ELF-1 (cell line): ENCODE measurements at places on chromosomes 1 and 21.

GRCh38 chr1:97088391-97088790 is 366.8 kb downstream of the PTBP2 start:
- no peak for DNase-seq

GRCh38 chr1:211687462-211688215 is 12.2 kb upstream of the NEK2 start:
- no peak for DNase-seq

GRCh38 chr1:150176593-150176992 is 26.9 kb downstream of the PLEKHO1 start:
- no peak for DNase-seq

- DNase-seq = peak; percentile 62
Measured at GRCh38 chr1:24551960-24552571, 3.8 kb upstream of the NCMAP start.

DNA sequence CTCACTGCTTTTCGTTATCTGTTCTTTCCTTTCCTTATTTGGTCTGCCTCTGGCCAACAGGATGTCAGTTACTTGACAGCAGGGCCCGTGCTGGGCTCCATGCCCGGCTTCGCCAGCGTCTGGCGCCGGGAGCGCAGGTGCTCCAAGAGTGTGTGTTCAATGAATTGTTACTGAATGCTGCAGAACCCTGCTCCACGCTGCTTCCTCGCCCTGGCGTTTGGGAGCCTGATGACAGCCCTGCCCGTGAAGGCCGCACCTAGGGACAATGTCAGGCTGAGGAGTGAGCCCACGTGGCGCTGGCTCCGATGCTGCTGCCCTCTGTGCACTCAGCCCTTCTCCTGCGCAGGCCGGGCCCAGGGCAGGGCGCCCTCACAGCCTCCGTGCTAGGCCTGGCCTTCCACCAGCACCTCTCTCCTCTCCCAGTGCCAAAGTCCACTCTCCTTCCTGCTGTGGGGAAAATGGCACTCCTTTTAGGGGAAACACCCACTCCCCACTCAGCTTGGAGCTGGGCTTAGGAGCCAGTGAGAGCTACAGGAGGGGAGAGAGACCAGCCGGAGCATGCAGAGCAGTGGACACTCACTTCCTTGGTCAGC is 51.4 kb downstream of the ACBD3 start:
- DNase-seq = peak; percentile 29

DNA sequence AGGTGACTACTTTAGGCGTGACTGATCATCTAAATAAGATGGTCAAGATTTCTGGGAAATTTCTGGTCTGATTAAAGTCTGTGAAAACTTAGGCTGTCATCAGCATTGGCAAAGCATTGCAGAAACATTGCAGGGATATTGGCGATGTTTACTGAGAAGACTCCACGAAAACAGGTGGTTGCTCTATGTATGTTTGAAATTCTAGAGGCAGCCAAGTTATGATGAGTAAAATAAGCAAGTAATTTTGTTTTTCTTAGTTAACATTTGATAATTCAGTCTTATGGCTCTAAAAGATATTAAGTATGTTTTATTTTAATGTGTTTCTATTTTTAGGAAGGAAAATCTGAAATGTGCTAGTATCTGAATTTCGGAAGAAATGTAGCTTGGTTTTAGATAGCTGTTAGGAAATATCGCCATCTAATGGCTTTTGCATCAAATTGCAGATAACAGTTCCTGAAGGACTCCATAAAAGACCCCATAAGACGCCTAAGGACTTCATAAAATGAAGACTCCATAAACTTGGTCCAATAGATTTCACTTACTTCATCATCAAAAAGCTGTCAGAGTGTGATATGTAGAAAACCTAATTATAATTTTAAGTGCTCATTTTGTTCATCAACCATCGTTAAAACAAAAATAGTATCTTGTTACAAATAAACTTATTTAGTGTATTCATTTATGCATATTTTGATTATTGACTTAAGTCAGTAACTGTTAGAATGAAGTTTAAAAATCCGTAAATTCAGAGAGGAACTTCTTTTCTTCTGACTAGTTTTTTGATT is 344.6 kb downstream of the RYR2 start:
- no peak for DNase-seq

GRCh38 chr1:32798191-32798590 is 19.0 kb downstream of the YARS1 start:
- DNase-seq = no peak

DNA sequence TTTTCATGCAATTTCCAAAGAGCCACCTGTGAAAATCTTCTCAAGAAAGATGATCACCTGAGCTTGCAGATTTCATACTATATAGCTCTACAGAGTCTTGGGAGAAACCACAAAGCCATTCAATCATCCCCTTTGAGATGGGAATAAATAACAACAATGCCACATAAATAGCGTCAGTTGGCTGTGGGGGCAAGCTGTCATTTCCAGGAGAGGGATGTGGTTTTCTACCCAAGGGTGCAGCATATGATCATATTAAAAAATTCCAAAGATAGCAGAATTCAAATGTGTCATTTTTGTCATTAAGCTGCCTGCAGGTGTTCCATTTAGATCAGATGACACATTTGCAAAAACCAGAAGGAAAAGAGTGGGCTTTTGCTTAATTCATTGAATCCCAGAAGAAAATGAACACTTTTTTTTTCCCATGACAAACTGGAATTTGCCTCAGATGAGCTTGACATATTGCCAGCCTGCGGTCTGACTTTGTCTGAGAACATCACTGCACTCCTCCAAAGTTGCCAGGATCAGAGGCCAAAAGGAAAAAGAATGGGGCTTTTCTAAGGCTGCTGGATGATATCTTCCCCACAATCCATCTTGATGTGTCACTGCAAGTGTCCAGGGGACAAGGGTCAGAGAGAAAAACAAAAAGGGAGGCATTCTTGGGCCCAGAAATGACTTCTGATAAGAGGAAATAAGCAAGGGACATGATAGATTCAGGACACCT is 314.1 kb upstream of the USP25 start:
- DNase-seq = no peak

DNA sequence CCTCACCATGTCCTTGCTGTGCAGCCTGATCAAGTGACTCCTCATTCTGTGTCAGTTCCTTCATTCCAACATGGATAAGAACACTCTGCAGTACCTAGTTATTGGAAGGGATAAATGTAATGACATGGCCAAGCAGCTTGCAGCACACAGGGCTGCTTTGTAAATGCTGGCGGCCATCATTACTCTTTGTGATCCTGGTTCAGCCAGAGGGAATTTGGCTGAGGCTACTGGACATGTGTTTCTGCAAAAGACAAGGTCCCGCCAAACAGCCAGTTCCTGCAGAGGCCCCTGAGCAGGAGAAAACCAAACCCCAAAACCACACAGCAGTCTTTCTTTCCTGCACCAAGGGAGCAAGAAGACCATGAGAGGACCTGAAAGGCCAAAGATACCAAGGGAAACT is 495.8 kb downstream of the AJAP1 start:
- DNase-seq = no peak

- DNase-seq = no peak
Measured at GRCh38 chr1:45442272-45442671, 48.7 kb downstream of the TESK2 start.

DNA sequence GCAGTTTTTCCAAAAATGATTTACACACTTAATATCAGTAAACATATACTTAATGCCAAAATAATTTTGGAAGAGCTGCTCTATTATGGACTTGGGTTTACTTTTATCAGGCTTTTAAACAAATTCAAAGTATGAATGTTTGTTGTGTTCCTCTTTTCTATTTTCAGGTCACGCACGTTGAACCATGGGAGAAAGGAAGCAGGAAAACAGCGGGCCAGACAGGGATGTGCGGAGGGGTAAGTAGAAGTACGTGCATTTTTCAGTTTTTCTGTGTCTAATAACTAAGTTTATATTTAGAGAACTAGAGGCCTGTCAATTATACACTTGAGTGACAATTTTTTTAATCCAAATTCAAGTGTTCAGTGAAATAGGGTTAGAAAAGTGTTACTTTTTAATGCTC is 3.4 kb downstream of the PRPF38B start:
- DNase-seq = no peak

GRCh38 chr1:202568826-202569225 is 141.4 kb downstream of the SYT2 start:
- no peak for DNase-seq

DNA sequence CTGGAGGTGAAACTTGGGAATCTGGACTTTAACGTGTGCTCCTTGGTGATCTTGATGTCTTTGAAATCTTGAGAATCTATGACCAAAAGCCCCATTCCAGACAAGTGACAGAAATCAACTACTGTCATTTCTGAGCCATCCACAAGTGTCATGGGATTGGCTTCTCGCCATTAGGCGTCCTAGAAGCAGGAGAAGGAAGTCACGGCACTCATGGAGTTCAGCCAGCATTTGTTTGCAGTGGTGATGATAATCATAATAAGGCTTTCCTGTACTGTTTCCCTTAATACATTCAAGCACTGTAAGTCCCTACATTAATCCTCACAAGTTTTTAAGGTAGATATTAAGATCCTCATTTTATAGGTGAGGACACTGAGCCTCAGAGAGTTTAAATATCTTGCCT is 11.9 kb downstream of the F5 start:
- DNase-seq = no peak

GRCh38 chr1:6109688-6110087 is 64.0 kb downstream of the KCNAB2 start:
- DNase-seq = peak; percentile 66

- no peak for DNase-seq
Measured at GRCh38 chr21:38818325-38818723, 12.6 kb downstream of the ETS2 start.

DNA sequence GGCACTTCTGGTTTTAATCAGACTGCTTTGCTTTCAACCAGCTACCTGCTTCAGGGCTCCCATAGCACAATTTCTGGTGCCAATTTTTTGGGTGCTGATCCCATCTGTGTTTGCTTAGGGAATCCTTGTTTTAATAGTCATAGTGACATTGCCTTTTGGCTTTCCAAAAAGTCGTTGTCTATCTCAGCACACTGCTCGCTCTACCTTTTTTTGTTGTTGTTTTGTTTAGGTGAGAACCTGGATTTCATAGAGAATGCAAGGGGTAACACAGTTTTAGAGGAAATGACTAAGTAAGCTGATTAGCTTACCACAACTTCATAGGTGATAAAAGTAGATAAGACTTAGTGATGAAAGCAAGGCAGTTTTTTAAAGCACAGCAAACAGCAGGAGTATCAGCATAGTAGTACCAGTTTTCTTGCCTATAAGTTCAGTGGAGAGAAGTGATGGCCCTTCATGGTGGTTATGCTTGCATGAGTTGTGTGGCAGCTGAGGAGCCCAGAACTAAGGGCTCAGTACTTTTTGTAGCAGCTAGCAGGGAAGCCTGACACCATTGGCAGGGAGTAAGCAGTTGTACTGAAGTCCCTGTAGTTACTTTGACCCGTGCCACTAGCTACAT is 31.3 kb downstream of the NEK7 start:
- no peak for DNase-seq

DNA sequence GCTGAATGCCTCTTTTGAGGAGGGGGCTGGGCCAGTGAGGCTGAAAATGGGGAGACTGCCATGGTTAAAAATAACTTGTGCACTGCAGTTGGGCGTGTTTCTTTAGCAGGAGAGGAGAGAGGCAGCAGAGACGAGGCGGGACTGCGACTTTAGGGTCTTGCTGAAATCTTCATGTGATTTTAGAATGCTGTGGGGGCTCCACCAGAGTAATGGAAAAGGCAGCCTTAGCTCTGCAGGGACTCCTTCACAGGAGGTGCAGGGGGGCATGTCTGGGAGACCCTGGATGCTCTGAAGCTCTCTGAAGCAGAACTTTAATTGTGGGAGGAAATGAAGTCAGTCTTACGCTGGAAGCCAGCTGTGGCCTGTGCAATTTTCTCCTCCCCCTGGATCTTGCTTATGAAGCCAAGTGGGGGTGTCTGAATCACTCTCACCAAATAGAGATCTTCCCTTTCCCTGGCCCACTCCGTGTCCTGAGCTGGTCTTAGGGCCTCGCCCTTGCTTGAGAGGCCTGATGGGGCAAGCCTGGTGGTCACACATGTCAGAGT is 60.8 kb downstream of the NDUFS5 start:
- DNase-seq = no peak

DNA sequence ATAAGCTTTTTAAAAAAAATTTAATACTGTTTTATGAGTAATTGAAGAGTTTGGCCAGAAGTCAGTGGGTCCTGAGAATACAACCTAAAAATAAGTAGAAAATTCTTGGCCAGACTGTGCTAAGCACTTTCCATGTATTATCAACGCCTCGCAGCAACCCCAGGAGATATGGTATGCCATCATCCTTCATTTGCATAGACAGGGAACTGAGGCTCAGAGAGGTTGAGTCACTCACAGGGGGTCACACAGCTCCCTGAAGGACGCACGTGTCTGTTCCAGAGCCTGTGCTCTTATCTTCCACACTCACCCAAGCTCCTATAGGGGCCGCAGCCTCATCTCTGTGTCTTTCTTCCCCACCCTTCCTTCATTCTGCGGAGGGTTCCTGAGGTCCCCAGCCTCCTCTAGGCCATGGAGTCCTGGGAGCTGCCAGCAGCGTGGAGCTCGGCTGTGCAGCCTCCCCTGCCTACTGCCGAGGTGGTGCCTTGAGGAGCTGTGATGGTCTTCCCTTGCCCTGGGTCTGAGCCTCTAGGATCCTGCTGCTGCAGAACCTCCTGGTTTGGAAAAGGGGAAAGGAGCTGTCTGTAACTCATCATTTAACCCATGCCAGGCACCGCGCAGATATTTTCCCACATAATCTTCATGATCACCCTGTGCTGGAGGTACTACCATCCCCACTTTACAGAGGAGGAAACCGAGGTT is 30.3 kb upstream of the ECE1 start:
- no peak for DNase-seq

GRCh38 chr21:15676935-15677334 is 52.8 kb upstream of the USP25 start:
- no peak for DNase-seq

DNA sequence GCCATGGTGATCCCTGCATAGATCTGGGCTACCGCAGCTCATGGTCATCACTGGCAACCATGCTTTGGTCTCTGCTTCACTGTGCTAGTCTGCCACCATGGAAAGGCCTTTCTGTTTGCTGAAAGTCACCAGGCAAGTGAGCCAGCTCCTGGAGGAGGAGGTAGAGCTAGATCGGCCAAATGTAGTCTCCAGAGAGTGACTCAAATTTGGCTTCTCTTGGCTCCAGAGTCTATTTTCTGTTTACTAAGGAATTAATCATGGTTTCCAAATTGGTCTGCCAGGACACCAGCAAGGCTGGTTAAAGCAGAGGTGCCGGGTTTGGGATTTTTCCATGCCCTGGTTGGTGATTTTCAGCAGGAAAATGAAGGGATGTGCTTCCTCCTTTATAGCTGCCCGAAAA is 52.7 kb upstream of the IVNS1ABP start:
- DNase-seq = no peak

DNA sequence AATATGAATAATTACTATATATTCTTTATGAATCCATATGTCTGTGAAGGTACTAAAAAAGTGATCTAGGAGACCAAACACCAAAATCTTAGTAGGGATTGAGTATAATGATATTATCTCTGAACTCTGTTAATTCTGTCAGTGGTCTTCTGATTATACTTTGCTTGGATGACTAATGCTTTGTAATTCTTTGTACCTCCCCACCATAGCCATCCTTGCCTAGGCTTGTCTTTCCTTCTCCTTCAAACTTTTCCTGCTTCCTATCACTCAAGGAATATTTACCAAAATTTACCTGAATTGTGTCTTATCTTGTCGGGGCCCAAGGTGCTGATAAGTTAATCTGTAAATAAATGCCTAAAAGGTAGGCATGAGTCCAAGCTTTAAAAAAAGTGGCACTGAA is 845 bp upstream of the RGS5 start:
- no peak for DNase-seq
